Foreskin keratinocyte (primary cell): ENCODE measurements at places on chromosomes 1 and 21. TPM values are rescaled to one million over a fixed set of nuclear protein-coding genes. Genes with fewer than 3 reads are reported as not detected.

Gene OR6K3
- total RNA-seq = not detected in 2 replicates

Gene SH2D1B
- total RNA-seq = not detected in 2 replicates

Gene PINK1
- total RNA-seq = 55.8 and 56.8 TPM in 2 replicates

Gene STPG1
- total RNA-seq = 13.2 and 16.4 TPM in 2 replicates

Gene LEFTY2
- not detected in 2 replicates for total RNA-seq

Gene HDGF
- 430 and 481 TPM in 2 replicates for total RNA-seq

Gene RGS16
- total RNA-seq = 0.07 and 0.14 TPM in 2 replicates

Gene BARHL2
- total RNA-seq = not detected in 2 replicates

Gene S100A5
- 0.27 TPM in 1 of 2 replicates, not detected in the other for total RNA-seq

Gene UBASH3A
- not detected in 2 replicates for total RNA-seq

Gene PLA2G5
- not detected in 2 replicates for total RNA-seq

Gene HTR6
- not detected in 2 replicates for total RNA-seq

Gene WLS
- 70.4 and 71.0 TPM in 2 replicates for total RNA-seq

Gene HES4
- total RNA-seq = 4.3 and 8.6 TPM in 2 replicates

Gene RHBDL2
- 6.3 and 10.6 TPM in 2 replicates for total RNA-seq

Gene GNG4
- total RNA-seq = 0.21 and 0.31 TPM in 2 replicates

Gene FAM110D
- total RNA-seq = not detected in 2 replicates

Gene KRTAP13-2
- not detected in 2 replicates for total RNA-seq

Gene ADGRB2
- 2.5 and 2.8 TPM in 2 replicates for total RNA-seq

Gene CLCNKA
- not detected in 2 replicates for total RNA-seq

Gene SLC30A2
- not detected in 2 replicates for total RNA-seq

Gene LMX1A
- total RNA-seq = not detected in 2 replicates

Gene AZIN2
- 2.4 and 4.8 TPM in 2 replicates for total RNA-seq

Gene ERICH3
- total RNA-seq = not detected in 2 replicates

Gene LAD1
- 233 and 240 TPM in 2 replicates for total RNA-seq

Gene SLFNL1
- 0.03 and 0.04 TPM in 2 replicates for total RNA-seq

Gene GJA4
- 0.07 and 0.17 TPM in 2 replicates for total RNA-seq

Gene S100A7
- 0.37 TPM in 1 of 2 replicates, not detected in the other for total RNA-seq

Gene PI4KB
- total RNA-seq = 38.1 and 38.3 TPM in 2 replicates

Gene MTOR
- 49.0 and 51.8 TPM in 2 replicates for total RNA-seq

Gene GON4L
- 19.6 and 20.2 TPM in 2 replicates for total RNA-seq

Gene ACTL8
- total RNA-seq = not detected in 2 replicates

Gene CRYAA
- total RNA-seq = not detected in 2 replicates

Gene CHI3L1
- not detected in 2 replicates for total RNA-seq

Gene L1TD1
- 8.0 and 9.7 TPM in 2 replicates for total RNA-seq

Gene VHLL
- not detected in 2 replicates for total RNA-seq

Gene LCE1F
- 0.42 and 0.61 TPM in 2 replicates for total RNA-seq

Gene TMCO4
- 10.8 and 12.2 TPM in 2 replicates for total RNA-seq

Gene ADCY10
- total RNA-seq = 0.14 TPM in 1 of 2 replicates, not detected in the other

Gene PCNX2
- 18.2 and 23.6 TPM in 2 replicates for total RNA-seq

Gene ANKRD65
- total RNA-seq = 11.6 and 12.5 TPM in 2 replicates

Gene BMP8B
- total RNA-seq = 0.04 and 0.10 TPM in 2 replicates

Gene CYP4A22
- not detected in 2 replicates for total RNA-seq

Gene EDARADD
- 6.3 and 6.5 TPM in 2 replicates for total RNA-seq

Gene SPATA21
- total RNA-seq = not detected in 2 replicates

Gene EPHA8
- not detected in 2 replicates for total RNA-seq

Gene LPAR3
- 25.9 and 32.3 TPM in 2 replicates for total RNA-seq

Gene OR2T29
- total RNA-seq = not detected in 2 replicates

Gene LCE2C
- 0.34 TPM in 1 of 2 replicates, not detected in the other for total RNA-seq

Gene ASH1L
- 15.7 and 15.8 TPM in 2 replicates for total RNA-seq

Gene MRTO4
- 64.0 and 78.4 TPM in 2 replicates for total RNA-seq

Gene SLAMF9
- total RNA-seq = 0.44 and 0.63 TPM in 2 replicates

Gene FALEC
- not detected in 2 replicates for total RNA-seq

Gene NCMAP
- 0.04 and 0.10 TPM in 2 replicates for total RNA-seq
